HepG2 (cell line): ENCODE measurements at places on chromosomes 12 and 14. TPM values are rescaled to one million over a fixed set of nuclear protein-coding genes. Genes with fewer than 3 reads are reported as not detected.

DNA sequence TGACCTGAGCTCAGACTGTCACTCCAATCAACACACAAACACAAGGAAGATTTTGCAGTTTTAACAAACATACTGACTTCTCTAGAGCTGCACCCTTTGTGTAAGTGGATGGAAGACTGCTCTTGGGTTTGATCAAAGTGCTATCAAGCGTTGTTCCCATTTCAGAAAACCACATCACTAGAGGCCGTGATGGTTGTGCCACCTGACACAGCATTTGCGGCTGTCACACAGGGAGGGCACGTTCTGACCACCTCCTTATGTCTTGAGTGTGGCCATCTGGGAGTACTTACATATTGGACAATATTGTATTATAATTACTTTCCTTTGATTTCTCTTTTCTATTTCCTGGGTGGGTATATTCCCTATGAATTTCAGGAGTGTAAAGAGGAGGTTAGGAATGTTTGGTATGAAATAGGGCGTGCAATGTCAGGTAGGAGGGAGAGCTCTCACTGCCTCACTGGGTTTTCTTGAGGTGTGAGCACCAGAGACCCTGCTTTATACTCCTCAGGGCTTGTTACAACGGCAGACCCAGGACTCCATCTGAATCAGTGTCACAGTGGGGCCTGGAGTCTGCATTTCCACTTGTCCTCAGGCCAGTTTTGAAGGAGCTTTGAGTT is 74.3 kb downstream of the SYNE3 start:
- DNase-seq = no peak

CNTN1 gene
- 0.07 and 0.29 TPM in 2 replicates for total RNA-seq

DNA sequence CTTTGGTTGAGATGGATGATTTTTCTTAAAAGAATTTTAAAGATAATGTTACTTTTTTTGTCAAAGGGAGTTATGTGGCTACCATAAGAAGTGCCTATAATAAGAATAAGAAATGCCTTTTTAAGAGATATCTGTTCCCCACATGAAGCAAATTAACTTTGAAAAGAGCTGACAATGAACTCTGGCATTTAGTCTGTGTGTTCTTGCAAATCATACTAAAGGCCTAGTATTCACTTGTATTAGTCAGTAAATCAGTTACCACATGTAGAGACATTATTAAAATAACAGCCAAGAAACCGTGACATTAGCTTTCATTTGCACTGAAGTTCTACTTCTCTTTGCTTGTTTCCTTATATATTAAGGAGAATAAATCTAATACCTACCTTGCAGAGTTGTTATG is 296.3 kb downstream of the CCDC91 start:
- no peak for DNase-seq

GRCh38 chr14:32639208-32639607 is 299.5 kb upstream of the NPAS3 start:
- DNase-seq = no peak

DNA sequence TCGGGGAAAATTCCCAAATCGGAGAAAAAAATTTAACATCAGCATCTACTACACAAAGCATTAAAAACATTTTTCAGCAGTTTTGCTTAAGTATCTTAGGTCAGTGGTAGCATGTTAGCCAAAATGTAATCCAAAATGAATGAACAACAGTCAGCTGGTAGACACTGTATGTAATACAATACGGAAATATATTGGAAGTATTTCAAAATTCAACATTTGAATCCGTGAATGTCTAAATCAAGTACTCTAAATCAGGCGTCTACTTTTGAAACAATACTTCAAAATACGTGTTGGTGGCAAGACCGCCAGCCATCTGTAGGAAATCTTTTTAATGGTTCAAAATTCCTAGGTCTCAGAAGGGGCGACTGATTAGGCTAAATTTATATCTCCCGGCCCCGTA is 1.1 kb downstream of the SCAF11 start:
- no peak for DNase-seq

GRCh38 chr14:25759920-25760655 is 710.1 kb upstream of the STXBP6 start:
- DNase-seq = no peak

DNA sequence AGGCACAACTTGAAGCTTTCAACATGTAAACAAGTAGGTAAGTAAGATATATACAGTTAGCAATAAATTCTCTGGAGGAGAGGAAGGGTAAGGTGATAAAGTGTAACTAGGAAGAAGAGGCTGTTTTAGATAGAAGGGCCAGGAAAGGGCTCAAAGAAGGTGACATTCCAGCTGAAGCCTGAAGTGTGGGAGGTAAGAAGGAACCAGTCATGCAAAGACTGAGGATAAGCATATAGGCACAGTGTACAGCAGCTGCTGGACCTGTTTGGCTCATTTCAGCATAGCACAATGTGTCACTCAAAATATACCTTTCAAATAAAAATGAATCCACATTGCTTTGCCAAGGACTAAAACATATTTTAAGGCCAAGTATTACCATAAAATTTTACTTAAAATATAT is 28.6 kb upstream of the ARL1 start:
- DNase-seq = no peak

DNA sequence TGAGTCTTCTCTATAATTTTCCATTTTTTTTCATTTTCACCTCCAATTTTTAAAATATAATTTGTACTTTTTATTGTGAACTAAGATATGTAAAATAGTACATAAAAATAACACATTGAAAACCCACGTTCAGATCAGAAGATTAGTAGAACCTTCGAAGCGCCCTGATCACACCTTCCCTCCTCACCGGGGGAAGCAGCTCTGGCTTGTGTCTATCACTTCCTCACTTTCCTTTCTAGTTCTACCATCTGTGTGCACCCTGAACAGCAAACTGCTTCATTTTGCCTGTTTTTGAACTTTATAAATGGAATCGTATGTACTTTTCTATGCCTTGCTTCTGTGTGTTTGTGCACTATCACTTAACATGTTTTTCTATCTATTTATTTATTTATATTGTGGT is 11.8 kb upstream of the CD27 start:
- no peak for DNase-seq

GRCh38 chr12:106416273-106416672 is 58.7 kb downstream of the POLR3B start:
- DNase-seq = no peak

DNA sequence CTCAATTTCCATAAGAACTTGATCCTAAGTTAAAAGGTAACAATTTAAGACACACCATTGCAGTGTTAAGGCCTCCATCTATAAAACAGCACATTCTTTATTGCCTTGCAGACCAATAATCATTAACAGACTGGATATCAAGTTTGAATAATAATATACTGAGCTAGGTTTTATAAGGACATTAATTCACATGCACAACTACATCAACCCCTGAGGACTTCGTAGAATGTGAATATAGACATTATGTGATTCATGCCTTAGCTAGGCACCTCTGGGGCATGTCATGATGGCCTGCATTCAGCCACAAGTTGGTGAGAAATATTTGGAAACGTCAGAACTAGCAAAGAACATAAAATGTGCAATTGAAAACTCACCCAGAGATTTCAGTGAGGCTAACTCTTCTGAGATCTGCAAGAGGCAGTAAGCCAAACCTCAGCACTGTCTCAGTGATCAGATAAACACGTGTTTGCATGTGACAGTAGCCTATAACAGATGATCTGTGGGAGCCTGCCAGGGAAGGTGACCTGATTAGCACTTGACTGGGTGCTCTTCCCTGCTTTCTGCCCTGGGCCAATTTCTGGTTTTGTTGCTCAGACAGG is 492.2 kb downstream of the FLRT2 start:
- no peak for DNase-seq

DNA sequence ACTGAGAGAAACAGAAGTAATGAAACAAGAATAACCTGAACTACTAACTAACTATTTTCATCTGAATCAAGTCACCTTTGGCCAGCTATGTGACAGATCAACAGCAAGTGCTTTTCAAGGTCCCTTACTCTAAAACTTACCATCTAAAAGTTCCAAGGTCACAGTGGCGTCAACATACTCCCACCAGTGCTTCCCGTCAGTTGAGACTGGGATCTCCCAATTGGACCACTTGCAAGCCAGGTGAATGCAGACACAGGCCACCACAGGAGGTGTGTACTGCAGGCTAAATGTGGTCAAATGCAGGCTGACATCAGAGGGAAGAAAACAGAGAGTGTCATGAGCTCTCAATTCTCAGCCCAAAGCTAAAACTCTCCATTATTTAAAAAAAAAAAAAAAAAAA is 13.8 kb upstream of the KANSL2 start:
- no peak for DNase-seq

DNA sequence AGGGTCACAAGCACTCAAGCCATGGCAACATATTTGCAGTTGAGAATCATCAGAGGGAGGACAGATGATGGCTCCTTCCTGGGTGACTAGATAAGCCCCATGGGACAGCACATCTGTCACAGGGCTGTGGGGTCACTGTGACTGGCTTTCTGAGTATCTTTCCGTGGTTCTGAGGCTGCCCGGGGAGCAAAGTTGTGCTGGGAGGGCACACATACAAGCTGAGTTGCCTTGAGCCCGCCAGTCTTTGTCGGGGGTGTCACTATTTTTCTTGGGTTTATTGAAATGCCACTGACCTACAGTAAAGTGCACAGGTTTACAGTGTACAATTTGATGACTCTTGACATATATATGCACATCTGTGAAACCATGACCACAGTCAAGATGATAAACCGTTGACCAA is 17.2 kb upstream of the KIF26A start:
- no peak for DNase-seq

INSM2 gene
- total RNA-seq = not detected in 2 replicates

GRCh38 chr12:47990351-47991105 is 13.7 kb downstream of the COL2A1 start:
- no peak for DNase-seq

AKAP5 gene
- total RNA-seq = 1.5 and 2.1 TPM in 2 replicates

RHEBL1 gene
- total RNA-seq = 1.4 and 1.6 TPM in 2 replicates

DNA sequence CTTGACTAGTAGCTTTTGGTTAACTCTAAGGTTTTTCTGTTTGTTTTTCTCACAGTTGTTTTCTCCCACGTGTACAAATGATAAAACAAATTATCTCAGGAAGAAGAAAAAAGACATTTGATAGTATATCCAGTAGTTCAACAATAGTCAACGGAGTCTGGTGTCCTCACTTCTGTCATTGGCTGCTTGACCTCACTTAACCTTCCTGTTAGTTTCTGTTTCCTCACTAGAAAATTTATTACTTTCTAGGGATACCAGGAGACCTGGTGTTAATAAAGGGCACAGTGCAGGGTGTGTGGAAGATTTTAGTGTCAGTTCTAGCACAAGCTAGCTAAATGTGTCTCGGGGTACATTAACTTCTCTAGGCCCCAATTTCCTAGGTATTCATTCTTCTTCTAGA is 116.0 kb downstream of the PRKCH start:
- no peak for DNase-seq

DNA sequence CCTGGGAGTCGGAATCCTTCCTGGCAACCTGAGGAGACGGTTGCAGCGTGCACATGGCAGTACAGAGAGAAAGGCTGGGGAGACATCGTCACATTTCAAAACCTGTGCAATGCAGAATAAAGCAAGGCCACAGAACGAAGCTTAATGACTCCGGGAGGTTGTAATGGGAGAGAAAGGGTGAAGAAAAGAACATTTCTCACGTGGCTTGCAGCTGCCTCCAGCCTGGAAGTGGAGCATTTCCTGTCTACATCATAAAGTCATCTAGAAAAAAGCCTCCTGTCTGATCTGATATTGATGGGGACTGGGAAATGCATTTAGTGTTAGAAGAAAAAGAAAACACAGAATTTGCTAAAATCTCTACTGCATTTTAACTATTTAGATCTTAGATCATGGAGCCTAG is 209.3 kb downstream of the TMEM132C start:
- no peak for DNase-seq

- DNase-seq = no peak
Observed at GRCh38 chr12:26564391-26564790, 268.6 kb downstream of the ITPR2 start.

DNA sequence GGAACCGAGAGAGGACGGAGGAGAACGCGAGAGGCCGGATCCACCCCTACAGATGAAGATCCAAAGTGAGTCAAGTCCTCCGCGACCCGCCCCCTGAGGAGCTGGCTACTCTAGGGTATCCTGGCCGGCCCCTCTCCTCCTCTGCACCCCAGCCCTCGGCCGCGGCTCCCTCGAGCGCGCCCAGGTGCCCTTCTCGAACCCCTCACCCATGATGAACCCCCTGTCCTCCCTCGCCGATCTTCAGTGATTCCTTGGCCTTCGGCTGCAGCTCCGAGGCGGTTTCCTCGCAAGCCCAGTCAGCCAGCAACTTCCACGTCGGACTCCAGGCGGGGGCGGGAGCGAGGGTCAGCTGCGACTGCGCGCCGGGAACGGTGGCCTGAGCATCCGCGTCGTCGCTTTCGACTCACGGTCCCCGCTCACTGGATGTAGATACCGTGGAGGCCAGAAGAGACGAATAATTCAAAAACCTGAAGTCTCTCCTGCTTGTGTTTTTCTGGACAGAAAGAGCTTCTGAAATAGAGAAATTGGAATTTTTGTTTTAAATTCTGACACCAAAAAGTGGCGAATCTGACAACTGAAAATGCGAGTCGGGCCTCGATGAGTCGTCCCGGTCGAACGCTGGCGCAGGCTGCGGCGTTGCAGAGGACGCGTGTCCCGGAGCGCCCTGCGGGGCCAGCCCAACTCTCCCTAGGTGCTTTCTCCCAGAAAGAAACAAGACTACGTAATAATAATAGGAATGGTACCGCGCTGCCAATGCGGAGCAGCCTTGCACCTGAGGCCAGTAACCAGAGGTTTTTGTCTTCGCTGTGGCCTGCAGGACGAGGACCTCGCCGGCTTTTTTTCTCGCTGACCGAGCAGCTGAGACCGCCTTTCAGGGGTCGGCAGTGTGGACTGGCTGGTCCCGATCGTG is at the start of gene ARL1:
Gene ARL1, minus strand, starts transcription at position 337 of the 910 bp plus-strand sequence. Its CDS starts 127 bp downstream, at position 210.
- DNase-seq = peak; percentile 79

RDH12 gene
- total RNA-seq = 1.4 and 1.6 TPM in 2 replicates

CACNB3 gene
- total RNA-seq = 0.29 TPM in 1 of 2 replicates, not detected in the other

NINJ2 gene
- 0.62 and 0.94 TPM in 2 replicates for total RNA-seq

- DNase-seq = no peak
Observed at GRCh38 chr12:115640929-115641328, 636.6 kb downstream of the MED13L start.

BCAT1 gene
- 75.5 and 142 TPM in 2 replicates for total RNA-seq

PARPBP gene
- 28.4 and 43.3 TPM in 2 replicates for total RNA-seq

DNA sequence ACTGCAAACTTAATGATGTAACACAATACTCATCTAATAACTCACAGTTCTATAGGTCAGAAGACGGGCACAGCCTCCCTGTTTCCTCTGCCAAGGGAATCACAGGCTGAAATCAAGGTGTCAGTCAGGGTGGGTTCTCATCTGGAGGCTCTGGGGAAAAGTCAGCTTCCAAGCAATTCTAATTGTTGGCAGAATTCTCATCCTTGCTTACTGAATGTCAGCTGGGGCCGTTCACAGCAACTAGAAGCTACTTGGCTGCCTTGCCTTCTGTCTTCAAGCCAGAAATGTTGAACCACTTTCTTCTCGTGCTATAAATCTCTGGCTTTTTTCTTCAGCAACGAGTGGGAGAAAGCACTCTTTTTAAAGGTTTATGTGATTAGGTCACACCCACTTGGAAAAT is 80.1 kb upstream of the PDZRN4 start:
- no peak for DNase-seq
